Panc1 (cell line): ENCODE measurements at places on chromosomes 6 and 20.

GRCh38 chr6:131754088-131754487 is 43.3 kb upstream of the CTAGE9 start:
- no peak for DNase-seq

- no peak for DNase-seq
Measured at GRCh38 chr20:57252559-57253162, 13.8 kb downstream of the BMP7 start.

- DNase-seq, result no peak
Measured at GRCh38 chr6:38755207-38755606, 40.1 kb downstream of the DNAH8 start.

DNA sequence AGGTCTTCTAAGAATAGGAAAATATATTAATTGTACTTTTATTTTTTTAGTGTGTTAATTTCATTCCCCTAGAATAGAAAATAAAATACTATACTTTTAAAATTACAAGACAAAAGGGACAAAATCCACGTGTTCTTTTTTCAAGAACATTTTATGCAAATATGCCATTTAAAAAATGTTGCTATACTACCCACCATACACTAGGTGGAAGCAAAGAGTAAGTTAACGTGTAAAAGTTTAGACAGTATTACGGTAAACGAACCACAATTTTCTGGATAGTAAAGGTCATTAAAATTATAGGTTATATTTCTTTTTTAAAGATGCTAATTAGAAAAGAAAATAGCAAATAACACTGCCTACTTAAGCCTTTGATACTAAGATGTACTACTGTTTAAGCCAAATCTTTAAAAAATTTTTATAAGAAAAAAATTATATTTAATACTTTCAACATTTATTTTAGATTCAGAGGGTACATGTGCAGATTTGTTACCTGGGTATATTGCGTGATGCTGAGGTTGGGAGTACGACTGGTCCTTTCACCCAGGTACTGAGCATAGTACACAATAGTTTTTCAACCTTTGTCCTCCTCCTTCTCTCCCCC is 287.6 kb downstream of the PHF3 start:
- no peak for DNase-seq

DNA sequence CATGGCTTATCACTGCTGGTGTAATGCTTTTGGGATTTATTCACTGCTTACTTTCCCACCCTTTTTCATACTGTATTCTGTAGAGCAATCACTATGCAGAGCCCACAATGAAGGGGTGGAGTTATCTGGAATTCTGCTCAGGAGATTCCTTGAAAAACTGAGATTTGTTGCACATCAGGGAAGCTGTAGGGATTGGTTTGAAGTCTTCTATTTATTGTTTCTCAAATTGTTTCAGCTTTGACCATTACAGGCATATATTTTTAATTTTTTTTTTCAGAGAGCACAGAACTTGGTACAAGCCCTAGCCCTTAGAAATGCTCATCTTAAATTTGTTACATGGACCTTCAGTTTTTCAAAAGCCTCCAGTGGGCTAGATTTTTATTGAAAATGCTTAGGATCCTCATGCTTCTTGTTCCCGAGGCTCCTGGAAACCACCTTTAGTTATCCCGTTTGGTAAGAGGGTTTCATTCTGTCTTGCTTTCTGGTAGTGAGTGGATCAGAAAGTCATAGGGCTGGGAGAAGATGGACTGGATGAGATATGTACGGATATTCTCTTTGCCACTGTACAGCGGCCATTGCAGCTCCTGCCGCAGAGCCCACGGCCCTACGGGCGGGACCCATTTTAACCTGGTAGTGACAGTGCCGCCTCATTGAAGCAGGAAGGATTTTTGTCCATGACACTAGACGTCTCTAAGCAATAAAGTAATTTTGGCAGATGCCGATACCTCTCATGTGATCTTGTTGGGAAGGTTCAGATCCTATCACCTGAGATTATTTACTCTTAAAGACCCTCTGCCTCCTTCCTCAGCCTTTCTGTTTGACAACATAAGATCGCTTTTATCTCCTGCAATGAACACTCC is 45.3 kb upstream of the ZNF184 start:
- DNase-seq, result no peak

DNA sequence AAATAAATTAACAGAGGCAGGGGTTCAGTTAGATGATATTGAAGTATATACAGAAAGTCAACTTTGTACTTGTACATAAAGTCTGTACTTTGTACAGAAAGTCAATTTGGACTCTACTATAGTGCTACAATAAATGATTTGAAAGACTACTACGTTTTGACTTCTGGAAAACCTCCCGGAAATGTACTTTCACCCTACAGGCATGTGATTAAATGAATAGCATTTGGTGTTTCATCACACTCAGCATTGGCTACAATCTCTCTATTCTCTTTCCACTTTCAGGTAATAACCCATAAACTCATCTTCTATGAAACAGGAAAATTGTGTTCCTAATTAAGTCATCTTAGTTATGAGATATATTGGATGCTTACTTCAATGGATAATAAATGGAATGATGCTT is 25.6 kb upstream of the MC3R start:
- DNase-seq, result no peak

DNA sequence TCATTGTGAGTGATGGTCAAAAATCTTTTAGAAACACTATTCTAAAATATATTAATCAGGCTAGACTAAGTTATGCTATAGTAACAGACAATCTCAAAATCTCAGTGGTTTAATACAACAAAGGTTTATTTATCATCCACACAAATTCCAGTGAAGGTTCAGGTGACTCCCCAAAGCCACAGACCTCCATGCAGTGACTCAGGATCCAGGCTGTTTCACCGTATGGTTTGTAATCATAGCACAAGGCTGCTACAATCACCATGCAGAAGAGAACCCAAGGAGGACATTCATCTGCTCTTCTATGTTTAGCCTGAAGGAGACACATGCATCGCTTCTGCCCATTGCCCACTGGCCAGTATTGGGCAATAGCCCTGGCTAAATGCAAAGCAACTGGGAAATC is 46.2 kb downstream of the BFSP1 start:
- no peak for DNase-seq

- no peak for DNase-seq
Measured at GRCh38 chr6:3627501-3627900, 124.0 kb downstream of the PXDC1 start.

DNA sequence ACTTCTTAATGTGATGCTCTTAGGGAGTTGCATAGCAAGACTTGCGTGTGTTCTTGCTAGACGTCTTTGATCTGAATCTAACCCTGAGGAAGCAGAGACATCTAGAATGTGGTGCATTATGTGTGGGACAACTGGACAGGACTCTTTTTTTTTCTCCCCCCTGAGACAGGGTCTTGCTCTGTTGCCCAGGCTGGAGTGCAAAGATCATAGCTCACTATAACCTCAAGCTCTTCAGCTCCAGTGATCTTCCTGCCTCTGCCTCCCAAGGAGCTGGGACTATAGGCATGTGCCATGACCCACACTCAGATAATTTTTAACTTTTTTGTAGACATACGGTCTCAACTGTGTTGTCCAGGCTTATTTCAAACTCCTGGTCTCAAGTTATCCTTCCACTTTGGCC is 34.0 kb downstream of the PCMT1 start:
- no peak for DNase-seq

GRCh38 chr6:148735989-148736388 is 10.8 kb upstream of the UST start:
- no peak for DNase-seq

- DNase-seq, result no peak
Measured at GRCh38 chr20:32761831-32762753, at the start of gene DNMT3B. Gene DNMT3B (plus strand): TSS chr20:32762385. CDS start chr20:32780324, 17,939 bp downstream.

- DNase-seq, result no peak
Measured at GRCh38 chr6:108368431-108369030, 73.7 kb downstream of the AFG1L start.

- no peak for DNase-seq
Measured at GRCh38 chr6:37517411-37517812, 17.7 kb upstream of the CCDC167 start.

- DNase-seq, result no peak
Measured at GRCh38 chr20:61126369-61127195, 125.5 kb upstream of the CDH4 start.

DNA sequence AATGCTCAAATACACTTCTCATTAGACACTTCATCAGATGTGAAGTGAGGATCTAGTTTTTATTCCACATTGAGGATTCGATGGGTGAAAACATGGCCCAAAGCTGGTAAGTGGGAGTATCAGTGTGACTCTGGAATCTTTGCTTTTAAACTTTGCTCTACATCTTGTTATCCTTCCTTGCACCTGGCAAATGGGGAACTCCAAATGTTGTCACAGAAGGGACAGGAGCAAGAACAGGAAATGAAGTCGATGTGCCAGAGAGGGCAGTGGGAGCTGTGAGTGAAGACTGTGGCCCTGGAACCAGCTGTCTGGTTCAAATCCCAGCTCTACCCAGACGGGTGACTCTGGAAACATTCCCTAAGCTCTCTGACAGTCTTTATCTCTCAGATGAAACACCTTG is 86.7 kb upstream of the AGPAT4 start:
- DNase-seq, result no peak

DNA sequence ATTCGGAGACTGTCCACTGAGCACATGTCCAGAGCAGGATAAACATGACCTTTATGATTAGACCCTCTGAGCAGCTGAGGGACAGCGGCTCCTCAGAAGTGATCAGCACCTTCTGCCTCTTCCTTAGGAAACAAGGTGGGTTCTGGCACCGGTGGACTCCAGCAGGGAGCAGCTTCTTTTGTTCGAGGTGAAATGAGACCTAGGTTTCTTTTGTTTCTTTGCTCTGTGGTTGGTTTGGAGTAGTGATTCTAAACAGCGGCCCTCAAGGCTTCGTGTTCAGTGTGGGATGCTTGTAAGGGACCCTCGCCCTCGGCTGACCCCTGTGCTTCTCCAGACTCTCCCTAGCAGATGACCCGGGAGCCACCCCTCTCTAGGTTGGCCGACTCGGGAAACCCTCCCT is 14.6 kb upstream of the FRMD1 start:
- no peak for DNase-seq

DNA sequence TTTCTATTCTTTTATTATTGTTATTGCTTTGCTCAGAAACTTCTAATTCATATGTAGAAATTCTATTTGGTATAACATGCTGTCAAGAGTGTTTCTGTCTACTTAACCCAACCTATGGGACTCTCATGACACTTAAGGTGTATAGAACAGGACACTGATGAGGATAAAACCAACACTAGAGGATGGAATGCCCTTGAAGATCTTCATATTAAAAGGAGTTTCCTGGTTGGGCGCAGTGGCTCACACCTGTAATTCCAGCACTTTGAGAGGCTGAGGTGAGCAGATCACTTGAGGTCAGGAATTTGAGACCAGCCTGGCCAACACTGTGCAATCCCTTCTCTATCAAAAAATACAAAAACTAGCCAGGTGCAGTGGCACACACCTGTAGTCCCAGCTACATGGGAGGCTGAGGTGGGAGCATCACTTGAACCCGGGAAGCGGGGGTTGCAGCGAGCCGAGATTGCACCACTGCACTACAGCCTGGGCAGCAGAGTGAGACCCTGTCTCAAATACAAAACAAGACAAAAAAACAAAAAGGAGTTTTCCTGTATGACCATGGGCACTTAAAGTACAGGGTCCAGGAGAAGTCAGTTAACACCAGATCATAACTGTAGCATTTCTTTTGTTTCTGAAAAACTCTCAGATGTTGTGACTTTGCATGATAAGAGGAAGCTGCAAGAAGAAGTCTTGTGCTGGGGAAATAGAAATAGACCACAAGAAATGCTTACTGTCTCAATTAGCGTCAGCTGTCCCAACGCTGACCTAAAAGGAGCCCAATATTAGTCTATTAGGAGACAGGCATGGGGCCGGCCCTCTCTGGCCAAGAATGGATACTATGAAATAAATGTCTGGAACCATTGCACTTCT is 38.9 kb upstream of the CD2AP start:
- DNase-seq, result no peak

DNA sequence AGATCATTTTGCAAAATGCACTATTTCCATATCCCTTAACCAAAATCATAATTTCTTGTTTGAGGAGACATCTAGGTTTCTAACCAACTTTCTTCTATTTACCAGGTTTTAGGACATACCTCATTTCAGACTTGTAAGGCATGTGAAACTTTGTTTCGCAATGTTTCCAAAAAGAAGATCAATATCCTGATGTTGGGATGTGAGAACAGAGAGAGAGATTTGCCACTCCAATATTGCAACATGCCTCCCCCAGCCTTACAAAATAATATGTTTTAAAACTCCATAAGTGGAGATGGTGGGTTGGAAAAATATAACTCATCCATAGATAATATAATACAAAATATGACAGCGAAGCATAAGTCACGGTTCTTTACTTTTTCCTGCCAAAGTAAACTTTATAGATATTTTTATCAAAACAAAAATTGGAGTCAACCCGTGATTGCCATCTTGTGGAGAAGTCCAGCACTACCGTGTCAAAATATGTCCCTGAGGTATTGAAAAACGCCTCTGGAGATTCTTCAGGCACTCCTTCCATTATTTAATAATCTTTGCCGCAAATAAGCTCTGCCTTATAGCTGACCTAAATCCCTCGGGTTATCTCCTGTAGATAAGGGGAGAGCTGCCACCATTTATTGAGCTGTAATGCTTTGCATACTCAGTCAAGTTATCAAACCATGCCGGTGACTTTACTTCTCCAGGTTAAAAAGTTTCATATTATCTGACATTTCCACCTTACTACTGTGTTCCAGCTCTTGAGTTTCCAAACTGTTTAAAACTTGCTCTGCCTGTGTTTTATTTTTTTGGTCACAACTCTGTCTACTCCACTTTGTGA is 534.2 kb downstream of the HACE1 start:
- no peak for DNase-seq

GRCh38 chr20:64083804-64084684 is at the start of gene LKAAEAR1:
Gene LKAAEAR1 (minus strand): TSS chr20:64084398. CDS start chr20:64084219, 179 bp downstream.
- no peak for DNase-seq

DNA sequence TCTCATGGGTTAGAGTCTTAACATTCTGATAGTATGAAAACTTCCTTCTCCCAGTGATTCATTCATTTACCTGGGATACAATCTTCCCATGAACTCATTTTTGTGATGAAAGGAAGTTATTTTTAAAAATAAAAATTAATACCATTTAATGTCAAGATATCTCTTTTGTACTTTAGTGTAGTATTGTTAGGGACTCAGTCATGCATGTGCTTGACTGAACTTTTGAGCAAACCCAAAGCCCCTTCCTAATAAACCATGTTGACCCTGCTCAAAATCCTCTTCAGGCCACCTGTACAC is 52.4 kb downstream of the RNF217 start:
- DNase-seq, result no peak

DNA sequence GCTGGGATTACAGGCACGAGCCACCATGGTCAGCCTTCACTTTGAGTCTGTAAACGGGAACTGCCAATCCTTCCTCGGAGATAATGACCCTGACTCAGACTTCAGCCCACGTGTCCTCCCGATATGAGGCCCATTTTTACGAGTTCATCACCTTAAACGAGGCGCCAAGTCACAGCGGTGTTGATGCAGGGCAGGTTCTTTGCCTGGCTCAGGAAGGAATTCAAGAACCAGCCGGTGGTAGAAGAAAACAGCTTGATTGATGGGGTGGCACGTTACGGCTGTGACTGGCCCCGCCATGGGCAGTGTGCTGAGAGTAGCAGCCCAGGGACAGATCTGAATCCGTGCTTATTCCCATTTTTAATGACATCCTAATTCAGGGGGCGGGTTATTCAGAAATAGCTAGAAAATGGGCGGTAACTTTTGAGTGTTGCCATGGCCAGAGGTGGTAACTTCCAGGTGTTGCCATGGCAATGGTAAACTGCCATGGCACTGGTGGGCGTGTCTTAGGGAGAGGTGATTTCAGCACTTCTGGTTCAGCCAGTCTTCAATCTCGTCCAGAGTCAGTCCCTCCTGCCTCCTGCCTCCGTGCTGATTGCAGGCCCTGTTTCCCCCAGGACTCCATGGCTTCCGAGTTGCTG is 9.1 kb upstream of the MAP1LC3A start:
- no peak for DNase-seq

GRCh38 chr6:56849896-56850295 is 105.0 kb upstream of the BEND6 start:
- DNase-seq, result no peak
